NCI-H1694 (cell line): ENCODE measurements at places on chromosomes 12 and 14.
A peak's percentile ranks its signal among the peaks of the same experiment; 100 is the strongest.

DNA sequence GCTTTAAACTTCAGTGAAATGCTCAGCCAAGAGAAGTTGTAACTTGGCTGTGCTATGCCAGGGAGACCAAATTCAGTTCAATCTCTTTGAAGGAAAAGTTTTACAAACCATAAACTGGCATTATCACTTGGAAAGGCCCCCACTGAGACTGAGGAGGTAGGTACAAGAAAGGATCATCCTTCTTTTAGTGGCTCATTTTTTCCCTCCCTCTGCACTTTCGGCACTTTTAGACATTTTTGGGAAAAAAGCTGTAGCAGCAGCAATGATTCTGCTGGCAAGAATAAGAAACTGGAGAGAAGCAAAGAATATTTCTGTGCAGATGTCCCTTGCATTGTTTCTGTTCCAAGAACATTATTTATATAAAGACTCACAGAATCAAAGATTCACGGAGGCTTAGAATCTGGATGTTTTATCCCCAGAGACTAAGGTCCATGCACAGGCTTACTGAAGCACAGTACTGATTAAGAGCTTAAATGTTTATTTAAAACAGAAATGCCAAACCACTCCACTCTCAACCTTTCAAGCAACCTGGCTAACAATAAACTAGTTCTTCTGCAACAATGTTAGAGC is 12.3 kb downstream of the ZC2HC1C start:
- no peak for DNase-seq

DNA sequence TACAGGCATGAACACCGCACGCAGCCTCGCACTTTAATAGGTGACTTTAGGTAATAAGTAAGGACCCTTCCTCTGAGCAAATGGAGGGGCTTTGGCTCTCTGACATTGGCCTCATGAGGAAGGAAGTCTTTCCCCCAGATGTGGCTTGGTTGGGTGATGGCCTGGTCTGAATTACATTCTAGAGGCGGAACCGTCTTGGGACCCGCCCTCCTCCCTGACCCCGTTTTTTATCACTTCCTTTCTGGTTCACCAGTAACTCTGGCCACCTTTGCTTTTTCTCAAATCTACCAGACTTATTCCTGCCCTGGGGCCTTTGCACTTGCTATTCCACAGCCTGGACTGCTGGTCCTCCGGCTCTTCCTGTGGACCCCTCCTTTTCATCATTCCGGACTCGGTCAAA is 13.4 kb downstream of the ALDH2 start:
- no peak for DNase-seq

GRCh38 chr12:44618946-44619345 is 257.2 kb downstream of the NELL2 start:
- no peak for DNase-seq

GRCh38 chr14:65637780-65638179 is 225.2 kb downstream of the FUT8 start:
- no peak for DNase-seq

GRCh38 chr12:103924761-103925641 is 5.2 kb upstream of the HSP90B1 start:
- DNase-seq: no peak

DNA sequence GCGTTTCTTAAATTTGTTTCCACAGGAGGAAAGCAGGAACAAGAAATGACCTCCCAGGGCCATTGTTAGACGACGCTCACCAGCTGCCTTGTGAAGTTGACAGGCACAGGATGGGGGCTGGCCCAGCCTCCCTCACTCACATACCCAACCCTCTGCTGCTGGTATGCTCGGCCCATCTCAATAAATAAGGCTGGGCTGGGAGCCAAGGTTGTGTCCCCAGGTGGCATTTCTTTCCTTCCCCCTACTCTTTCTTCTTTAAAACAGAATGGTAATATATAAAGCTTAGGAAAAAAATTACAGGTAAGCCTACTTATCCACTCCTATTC is 93.0 kb downstream of the ACTN1 start:
- DNase-seq: peak; percentile 10

DNA sequence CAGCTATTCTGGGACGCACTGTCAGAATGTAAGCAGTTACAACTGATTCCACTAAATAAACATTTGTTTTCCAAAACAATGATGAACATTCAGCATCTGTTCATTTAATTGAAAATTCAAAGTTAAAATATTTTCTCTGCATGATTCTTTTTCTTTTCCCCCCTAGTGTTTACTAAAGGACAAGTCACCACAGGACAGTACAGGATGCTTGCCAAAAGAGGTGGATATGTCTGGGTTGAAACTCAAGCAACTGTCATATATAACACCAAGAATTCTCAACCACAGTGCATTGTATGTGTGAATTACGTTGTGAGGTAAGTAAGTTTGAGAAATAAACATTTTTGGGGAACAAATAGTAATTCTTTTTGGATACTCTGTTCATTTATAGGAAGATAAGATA is 28.2 kb upstream of the SNAPC1 start:
- no peak for DNase-seq

- no peak for DNase-seq
Observed at GRCh38 chr14:37482428-37482827, 112.6 kb downstream of the FOXA1 start.

DNA sequence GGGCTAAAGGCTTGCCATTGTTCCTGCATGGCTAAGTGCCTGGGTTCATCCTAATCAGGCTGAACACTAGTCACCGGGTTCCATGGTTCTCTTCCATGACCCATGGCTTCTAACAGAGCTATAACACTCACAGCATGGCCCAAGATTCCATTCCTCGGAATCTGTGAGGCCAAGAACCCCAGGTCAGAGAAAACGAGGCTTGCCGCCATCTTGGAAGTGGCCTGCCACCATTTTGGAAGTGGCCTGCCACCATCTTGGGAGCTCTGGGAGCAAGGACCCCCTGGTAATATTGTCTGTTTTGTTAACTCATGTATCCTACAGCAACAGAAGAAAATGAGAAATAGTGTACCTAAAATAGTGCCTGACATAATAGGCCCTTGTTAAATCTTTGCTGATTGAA is 92.7 kb downstream of the ADAMTS20 start:
- DNase-seq: no peak

DNA sequence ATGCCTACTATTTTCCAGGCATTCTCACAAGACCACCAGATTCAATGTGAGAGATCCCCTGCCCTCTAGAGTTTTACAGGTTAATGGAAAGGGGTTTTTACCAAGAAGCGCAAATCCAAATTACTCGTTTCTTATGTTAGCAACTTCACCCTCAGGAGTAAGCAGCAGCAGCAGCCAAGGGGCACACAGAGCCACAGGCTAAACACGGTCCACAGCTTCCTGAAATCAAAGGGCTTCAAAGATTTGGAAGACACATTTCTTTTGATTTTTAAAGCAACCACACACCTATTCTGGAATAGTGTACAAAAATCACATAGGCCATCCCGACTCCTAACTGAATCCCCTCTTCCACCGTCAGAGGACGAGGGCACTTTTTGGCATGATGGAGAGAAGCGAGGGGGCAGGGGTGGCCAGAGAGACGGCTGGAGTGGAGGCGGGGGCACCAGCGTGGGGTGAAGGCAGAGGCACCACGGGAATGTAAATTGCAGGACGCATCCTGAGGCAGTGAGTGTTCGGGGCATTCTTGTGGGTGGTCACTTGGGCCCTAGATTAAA is 107.0 kb downstream of the ARF6 start:
- no peak for DNase-seq

- no peak for DNase-seq
Observed at GRCh38 chr12:116856729-116857128, 24.5 kb downstream of the HRK start.

DNA sequence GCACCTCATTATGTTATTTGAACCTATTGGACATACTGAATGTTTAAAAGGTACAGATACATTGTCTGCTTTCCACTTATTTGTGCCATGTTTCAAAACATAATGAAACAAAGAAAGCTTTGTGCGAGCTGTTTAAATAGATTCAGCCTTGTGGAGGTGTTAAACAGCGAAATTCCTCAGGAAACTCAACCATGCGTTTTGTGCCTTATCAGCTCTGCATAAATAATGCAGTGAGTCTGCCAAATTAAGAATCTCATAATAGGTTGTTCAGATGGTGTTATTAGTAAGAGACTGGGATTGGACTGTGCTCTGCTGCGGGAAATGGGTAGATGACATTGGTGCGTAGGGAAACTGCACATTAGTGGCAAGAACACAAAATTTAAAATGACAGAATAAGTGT is 163.7 kb upstream of the CLEC14A start:
- DNase-seq: no peak

GRCh38 chr12:79665212-79665887 is 25.4 kb downstream of the PAWR start:
- DNase-seq: no peak

DNA sequence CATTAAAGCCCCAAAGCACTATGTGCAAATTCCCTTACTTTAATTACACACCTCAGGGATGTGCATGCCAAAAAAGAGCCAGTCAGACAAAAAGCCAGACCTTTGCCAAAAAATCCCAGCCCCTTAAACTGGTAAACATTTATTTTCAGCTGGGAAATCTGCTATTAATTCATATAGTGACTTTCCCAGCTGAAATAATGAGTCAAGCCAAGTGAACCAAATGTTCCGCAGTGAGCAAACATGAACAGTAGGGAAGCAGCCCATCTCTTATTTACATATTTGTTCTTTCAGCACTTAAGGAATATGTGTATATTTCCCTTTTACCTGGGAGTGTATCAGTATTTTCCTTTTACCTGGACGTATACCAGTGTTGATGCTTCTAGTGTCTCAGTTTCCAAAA is 44.0 kb upstream of the OTX2 start:
- peak; percentile 47 for DNase-seq

DNA sequence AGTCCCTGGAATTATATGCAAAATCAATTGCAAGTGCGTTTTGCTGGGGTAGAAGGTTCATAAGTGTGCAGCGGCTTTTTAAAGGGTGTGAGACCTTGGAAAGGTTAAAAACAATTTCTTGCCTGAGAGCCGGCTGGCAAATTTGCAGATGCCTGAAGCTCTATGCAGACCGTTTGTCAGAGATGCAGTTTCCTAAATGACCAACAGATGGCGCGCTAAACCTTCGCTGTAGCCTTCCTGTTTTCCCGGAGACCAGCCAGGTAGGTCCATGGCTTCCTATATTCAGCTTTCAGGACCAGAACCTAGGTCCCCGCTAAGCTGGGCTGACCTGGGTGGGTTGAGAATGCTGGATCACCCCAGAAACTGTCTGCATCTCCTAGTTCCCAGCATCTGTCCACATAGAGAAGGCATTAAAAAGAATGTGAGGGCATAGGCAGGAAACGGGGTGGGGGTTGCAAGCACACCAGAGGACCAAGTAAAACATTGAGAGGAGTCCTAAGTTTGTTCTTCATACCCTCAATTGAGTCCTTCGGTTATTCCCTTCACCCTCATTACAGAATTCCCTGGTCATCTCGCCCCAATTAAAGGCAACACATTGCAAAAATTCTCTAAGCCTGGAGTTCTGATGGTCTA is 5.7 kb upstream of the NOS1 start:
- peak; percentile 86 for DNase-seq

- no peak for DNase-seq
Observed at GRCh38 chr14:68492381-68493151, 300.3 kb downstream of the ZFP36L1 start.

DNA sequence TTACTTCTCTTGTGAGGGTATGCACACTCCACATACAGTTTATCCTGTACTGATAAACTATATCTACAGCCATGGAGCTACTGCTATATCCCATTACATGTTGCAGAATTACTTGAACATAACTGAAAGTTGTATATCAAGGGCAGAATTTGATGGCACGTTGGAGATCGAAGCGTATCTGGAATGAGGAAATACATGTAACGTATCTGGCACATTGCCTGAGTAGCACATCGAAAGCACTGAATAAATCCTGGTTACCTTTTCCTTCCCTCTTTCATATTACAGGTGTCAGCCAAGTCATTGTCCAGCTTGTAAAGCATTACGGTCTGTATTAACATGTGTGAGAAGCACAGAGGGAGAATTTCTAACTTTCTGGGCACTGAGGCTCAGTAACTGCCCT is 42.1 kb upstream of the LIN7A start:
- DNase-seq: no peak
